ENCODE measurements at places on chromosomes 2 and 18.

GRCh38 chr18:23756590-23757436 is 67.6 kb downstream of the LAMA3 start:
- DNase-seq: no peak

DNA sequence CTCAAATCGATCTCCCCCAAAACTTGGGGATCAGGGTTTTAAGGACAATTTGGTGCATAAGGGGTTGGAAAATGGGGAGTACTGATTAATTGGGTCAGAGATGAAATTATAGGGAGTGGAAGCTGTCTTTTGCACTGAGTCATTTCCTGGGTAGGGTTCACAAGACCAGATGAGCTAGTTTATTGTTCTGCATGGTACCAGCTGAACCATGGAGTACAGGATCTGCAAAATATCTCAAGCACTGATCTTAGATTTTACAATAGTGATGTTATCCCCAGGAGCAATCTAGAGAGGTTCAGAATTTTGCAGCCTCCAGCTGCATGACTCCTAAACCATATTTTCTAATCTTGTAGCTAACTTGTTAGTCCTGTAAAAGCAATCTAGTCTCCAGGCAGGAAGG is 73.1 kb downstream of the CPO start:
- DNase-seq: no peak

DNA sequence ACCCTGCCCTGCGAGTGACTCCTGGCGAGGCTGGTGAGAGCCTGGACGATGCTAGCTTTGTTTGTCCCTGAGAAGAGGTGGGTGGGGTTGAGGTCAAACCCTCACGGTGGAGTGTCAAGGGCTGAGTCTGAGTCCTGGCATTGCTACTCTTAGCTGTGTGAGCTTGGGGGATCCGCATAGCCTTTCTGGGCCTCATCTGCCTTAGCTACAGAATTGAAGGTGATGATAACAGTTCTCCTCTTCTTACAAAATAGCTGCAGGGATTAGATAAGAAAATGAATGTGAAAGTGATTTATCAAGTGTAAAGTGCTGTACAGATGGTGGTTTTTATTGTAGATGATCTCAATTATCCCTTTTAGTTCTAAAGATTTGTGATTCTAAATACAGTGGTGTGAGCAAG is 144.6 kb downstream of the LPIN1 start:
- DNase-seq: no peak

- no peak for DNase-seq
Measured at GRCh38 chr2:16010011-16010410, 69.7 kb downstream of the MYCN start.

- DNase-seq: no peak
Measured at GRCh38 chr2:95017071-95017501, 8.4 kb upstream of the MAL start.

GRCh38 chr2:133331436-133331835 is 236.8 kb downstream of the NCKAP5 start:
- no peak for DNase-seq

- peak; percentile 31 for DNase-seq
Measured at GRCh38 chr2:134657650-134658250, 61.0 kb downstream of the TMEM163 start.

GRCh38 chr2:95315801-95316411 is 18.8 kb downstream of the KCNIP3 start:
- peak; percentile 51 for DNase-seq

DNA sequence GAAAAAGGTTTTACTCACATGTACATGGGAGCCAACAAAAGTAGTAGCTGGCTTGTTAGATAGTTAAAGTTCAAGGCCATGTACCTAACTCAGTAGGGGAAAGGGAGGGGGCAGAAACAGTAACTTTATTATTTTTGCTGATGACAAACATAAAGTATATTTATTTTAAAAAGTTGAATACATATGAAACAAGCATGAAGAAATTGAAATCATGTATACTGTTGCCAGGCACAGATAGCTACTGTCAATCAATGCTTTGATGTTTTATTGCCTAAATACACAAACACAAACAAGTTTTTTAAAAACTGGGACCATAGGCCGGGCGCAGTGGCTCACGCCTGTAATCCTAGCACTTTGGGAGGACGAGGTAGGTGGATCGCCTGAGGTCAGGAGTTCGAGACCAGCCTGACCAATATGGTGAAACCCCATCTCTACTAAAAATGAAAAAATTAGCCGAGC is 7.6 kb upstream of the PSD4 start:
- DNase-seq: no peak

GRCh38 chr2:215521031-215521430 is 85.2 kb upstream of the FN1 start:
- no peak for DNase-seq

- DNase-seq: no peak
Measured at GRCh38 chr18:48576457-48576771, 37.6 kb downstream of the CTIF start.

- DNase-seq: no peak
Measured at GRCh38 chr2:114389021-114389420, 53.4 kb upstream of the DPP10 start.

- DNase-seq: peak; percentile 66
Measured at GRCh38 chr2:188973641-188974040, 532 bp upstream of the COL3A1 start.

DNA sequence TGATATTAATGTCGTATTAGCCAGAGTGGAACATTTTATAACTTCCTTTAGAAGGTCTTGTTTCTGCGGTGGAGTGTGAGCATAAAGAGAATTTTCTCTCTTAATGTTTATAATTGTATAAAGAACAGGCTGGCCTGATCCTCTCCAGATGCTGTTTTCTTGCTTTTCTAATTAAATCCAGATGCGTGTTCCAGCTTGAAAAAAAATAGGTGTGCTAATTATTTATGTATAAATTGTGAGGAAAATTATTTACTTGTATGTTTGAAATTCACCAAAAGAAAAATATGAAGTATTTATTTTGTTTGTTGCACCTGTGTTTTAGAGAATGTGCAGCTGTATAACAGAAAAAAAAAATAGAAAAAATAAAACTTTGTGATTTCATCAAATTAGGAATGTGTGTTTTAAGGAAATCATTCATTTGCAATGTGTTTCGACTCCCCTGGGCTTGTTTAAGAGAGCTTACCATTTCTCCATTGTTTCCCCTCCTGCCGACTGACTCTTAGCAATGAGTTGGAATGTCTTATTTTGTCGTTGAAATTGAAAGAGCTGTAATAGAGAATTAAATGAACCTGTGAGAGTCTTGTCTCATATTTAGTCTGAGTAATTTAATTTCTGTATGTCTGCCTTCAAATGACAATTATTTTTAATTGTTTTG is 220.1 kb upstream of the NXPH2 start:
- DNase-seq: peak; percentile 1

- no peak for DNase-seq
Measured at GRCh38 chr18:25080211-25080610, 271.8 kb downstream of the ZNF521 start.

- no peak for DNase-seq
Measured at GRCh38 chr2:121004950-121005349, 269.3 kb downstream of the GLI2 start.

- no peak for DNase-seq
Measured at GRCh38 chr2:204799791-204800190, 254.5 kb downstream of the PARD3B start.

GRCh38 chr18:49167084-49167483 is 216.3 kb upstream of the SMAD7 start:
- no peak for DNase-seq

GRCh38 chr2:216520112-216520511 is 21.5 kb downstream of the RPL37A start:
- no peak for DNase-seq

DNA sequence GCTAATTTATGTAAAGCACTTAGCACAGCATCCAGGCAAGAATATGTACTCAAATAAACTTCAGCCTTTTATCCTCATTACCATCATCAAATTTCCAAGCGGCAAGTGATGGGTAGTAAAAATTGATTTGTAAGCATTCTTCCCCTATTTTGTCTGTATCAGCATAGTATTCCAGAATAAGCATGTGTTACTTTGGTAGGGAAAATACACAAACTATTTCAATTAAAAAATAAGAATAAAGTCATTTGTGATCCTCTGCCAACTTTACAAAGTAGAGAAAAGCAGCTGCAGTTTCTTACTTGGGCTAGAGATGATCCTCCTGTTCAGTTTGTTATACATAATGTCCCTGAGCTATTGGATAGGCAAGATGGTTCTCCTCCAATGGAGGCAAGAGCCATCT is 493.2 kb downstream of the ZEB2 start:
- no peak for DNase-seq

DNA sequence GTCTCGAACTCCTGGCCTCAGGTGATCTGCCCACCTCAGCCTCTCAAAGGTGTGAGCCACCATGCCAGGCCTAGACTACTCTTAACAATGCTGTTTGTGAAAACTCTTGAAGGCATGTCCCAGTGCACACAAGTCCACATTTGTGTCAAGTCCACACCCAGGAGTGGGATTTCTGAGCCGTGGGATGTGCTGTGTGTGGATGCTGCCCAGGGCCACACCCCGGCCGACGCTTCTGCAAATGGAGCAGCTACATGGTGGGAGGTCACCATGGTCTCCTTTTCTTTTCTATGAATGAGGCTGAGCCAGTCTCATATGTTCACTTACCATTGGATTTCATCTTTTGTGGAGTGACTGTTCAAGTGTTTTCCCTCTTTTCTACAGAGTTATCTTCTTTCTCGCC is 15.8 kb downstream of the SNED1 start:
- no peak for DNase-seq

DNA sequence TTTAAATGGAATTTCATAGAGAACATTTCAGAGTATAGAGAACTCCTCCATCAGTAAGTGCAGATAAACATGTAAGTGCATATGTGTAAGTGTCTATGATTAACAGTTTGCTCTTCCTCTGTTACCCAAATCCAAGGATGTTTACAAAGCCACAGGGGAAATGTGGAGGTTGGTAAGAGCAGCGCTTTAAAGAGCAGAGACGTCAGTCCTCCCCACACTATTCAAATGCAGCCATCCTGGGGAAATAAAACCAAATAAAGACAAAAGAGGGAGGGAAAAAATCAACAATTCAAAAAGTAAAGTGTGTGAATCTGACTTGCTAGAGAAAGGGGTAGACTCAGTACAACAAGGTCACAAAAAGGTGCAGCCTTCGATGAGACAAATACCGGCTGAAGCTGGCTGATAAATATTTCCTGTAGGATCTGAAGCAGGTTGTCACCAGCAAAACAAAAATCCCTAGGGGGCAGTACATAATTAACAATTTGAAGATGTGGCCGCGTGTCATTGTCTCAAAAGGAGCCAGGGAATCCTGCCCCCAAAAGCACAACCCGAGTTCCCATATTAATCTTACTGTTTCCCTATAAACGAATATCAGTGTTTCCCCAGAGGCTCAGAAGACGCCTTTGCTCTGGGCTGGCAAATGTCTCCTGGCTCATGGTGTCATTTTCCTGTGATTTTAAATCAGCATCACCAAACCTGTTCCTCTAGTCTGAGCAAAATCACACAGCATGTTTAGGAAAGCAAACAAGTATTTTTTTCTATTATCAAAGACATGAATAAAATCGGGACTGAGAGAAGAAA is 216.5 kb downstream of the CDCA7 start:
- DNase-seq: peak; percentile 40

GRCh38 chr2:234345921-234346320 is 151.0 kb downstream of the ARL4C start:
- DNase-seq: no peak

DNA sequence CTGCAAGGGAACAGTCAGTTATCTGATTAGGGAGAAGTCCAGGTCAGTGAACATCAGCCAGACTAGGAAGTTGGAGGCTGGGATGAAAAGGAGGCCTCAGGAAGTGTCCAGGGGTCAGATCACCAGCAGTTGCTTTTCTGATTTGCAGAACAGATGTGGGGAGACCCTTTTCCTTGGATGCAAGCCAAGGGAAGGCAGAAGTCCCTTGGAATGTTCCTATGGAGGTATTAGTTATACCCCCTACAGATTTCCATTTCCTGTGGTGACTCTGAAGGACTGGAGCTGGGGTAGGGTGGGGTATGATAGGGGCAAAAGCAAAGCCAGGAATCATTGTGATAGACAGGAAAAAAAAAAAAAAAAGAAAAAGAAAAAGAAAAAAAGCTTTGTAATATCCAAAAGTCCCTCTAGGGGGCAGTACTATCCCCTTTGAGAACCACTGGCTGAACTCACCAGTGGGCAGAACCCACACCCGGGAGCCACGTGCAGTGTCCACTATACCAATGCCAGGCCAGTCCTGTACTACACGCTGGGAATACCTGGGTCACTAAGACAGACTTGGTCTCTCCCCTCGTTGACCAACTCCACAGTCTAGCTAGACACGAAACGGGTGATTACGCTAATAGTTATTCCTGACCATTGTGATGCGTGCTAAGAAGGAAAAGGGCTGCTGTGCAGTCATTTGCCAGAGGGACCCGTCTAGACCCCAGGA is 7.4 kb downstream of the DYSF start:
- DNase-seq: peak; percentile 56

DNA sequence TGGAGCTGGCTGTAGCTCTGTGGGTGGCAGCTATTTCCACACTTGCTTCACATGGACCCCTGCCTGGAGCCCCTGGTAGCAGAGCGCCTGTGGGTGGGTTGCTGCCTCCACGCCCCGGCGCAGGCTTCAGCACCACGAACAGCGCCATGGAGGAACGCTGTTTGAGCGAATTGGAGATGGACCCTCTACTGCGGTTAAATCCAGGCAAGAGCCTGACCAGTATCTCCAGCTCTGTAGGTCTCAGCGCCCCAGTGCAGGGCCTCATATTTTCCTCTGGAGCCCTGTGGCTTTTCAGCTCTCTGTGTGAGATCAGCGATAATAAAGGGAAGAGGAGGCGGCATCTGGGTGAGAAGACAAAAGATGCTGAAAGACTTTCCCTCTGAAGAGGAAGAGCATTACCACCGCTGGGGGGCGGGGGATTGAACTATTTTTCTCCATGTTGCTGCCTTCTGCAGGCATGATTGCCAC is 12.0 kb downstream of the ONECUT2 start:
- peak; percentile 29 for DNase-seq
